NCI-H1930 (cell line): ENCODE measurements at places on chromosomes 16 and 17.

DNA sequence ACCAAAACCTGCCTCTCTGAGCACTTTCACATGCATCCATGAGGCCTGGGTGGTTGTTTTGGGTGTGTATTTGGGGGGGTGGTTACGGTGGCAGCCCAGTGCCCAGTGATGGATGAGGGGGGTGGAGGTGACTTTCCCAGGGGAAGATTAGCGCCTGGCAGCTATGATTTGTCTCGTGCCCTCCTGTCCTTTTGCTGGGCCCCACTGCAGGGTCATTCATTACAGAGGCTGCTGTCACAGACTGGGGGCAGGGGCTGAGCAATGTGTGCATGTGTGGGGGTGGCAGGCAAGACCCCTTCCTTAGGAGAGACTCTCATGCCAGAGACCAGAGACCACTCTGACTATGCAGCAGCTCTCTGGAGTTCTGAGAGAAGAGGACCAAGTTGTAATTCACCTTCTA, 93.7 kb downstream of the MRM1 start:
- no peak for DNase-seq

- DNase-seq, result no peak
These were observed 44.8 kb upstream of the MSI2 start for GRCh38 chr17:57211543-57211942.

GRCh38 chr16:55820615-55821014, 12.3 kb downstream of the CES1 start:
- no peak for DNase-seq

DNA sequence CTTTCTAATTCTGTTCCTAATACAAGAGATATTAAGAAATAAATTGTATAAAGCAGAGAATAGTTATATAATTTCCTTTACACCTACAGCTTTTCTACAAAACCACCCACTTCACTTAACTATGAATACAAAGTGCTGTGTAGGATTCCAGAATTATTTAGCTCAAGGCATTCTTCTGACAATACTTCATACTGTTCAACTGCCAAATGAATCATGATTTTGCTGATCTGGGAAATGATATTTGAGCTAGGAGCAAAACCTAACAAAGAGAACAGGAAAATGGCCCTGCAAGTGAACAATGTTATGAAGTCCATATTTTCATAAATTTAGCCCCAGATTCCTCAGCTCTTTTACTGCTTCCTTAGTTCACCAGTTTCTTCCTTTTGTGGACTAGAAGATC, 12.9 kb downstream of the BBS2 start:
- DNase-seq, result no peak

GRCh38 chr16:78994135-78994745, 606.3 kb downstream of the MAF start:
- no peak for DNase-seq

- DNase-seq, result no peak
These were observed 20.6 kb upstream of the CHMP6 start for GRCh38 chr17:80970762-80971703.

- no peak for DNase-seq
These were observed 27.5 kb downstream of the CEP295NL start for GRCh38 chr17:78875363-78876093.

DNA sequence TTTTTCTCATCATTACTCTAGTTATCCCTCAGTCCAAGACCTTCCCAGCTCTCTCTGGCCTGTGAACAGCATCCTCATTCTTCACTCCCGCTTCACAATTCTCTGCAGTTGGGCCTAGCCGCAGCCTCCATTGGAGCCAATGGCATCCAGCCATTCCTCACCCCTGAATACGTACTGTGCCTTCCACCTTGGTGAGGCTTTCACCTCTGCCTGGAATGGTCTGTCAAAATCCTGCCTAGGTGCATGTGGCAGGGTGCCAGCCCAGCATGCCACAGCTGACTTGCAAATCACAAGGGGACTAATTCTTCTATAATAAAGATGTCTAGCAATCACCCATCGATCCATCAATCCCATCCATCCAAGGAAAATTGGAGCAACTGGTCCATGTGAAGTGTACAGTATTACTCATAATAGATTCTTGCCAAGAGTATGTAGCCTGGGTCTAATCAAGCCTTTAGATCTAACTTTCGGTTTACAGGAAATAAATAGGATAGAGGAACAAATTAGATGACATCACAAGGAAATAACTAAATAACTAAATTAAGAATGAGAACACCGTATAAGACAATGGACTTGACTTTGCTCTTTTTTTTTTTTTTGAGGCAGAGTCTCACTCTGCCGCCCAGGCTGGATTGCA, 5.1 kb upstream of the CX3CL1 start:
- no peak for DNase-seq

- no peak for DNase-seq
These were observed 397.0 kb upstream of the CCL2 start for GRCh38 chr17:33858121-33858520.

DNA sequence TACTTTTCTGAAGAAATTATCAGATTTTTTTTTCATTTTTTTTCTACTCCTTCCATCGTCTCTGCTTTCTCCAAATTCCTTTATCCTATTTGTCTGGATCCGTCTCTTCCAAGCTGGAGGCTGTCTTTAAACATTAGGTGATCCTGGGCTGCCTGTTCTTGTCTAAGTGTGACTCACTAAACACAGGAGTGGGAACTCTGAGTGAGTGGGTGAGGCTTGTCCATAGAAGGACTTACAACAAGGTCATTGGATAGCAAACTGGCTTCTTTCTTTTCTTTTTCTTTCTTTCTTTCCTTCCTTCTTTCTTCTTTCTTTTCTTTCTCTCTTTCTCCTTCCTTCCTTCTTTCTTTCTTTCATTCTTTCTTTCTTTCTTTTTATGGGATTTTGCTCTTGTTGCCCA, 18.2 kb downstream of the ALOX15 start:
- no peak for DNase-seq

DNA sequence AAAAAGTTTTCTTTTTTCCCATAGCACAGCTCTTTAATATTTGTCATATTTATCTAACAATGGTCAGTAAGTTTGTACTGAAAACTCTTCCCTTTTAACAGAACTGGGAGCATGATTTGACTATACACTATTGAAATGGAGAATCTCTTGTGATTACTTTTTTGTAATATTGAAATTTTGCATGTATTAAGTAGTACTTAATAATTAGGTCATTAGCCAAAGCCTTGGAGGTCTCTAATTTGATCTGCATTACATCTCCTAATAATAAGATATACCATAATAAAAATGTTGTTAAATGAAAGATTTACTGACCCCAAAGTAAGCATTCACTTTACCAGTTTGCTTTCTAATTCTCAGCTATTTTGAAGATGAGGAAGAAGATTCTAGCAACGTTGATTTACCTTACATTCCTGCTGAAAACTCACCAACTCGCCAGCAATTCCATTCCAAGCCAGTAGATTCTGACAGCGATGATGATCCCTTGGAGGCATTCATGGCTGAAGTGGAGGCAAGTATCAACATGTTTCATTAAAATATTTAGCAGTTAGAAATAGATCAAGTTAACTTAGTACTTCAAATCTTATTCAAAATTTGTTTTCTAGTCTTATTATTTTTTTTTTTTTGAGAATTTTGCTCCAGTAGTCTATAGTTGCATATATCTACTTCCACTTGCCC, 18.2 kb downstream of the DDX42 start:
- DNase-seq, result no peak

GRCh38 chr17:5513628-5514027, 27.3 kb downstream of the MIS12 start:
- no peak for DNase-seq

DNA sequence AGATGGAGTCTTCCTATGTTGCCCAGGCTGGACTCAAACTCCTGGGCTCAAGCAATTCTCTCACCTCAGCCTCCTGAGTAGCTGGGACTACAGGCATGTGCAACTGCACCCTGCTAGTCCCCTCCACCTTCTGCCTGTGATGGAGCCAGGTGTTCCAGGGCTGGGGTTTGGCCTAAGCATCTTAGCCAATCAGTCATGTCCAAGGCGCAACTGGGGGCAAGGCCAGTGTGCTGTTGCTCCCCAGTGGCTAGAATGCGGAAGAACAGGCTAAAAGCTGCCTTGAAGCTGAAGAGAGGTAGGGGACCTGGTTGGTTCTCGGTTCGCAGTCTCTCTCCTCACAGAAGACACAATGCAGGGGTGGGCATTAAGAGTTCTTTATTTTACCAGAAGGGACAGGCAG, 18.6 kb downstream of the FLOT2 start:
- no peak for DNase-seq

GRCh38 chr16:22685459-22685830, 128.5 kb upstream of the HS3ST2 start:
- no peak for DNase-seq

DNA sequence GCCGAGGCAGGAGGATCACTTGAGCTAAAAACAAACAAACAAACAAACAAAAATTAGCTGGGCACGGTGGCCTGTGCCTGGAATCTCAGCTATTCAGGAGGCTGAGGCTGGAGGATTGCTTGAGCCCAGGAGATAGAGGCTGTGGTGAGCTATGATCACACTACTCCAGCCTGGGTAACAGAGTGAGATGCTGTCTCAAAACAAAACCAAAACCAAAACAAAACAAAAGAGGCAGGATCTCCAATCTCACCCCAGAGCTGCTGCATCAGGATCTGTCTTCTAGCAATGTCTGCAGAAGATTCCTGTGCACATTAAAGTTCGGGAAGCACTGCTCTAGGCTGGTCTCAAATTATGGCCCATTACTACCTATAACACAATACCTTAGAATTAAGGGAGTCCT, 43.1 kb downstream of the MAP2K6 start:
- no peak for DNase-seq

GRCh38 chr17:75683583-75683982, 16.4 kb downstream of the SAP30BP start:
- DNase-seq, result no peak

GRCh38 chr17:81385320-81386111, 9.7 kb upstream of the BAHCC1 start:
- no peak for DNase-seq

DNA sequence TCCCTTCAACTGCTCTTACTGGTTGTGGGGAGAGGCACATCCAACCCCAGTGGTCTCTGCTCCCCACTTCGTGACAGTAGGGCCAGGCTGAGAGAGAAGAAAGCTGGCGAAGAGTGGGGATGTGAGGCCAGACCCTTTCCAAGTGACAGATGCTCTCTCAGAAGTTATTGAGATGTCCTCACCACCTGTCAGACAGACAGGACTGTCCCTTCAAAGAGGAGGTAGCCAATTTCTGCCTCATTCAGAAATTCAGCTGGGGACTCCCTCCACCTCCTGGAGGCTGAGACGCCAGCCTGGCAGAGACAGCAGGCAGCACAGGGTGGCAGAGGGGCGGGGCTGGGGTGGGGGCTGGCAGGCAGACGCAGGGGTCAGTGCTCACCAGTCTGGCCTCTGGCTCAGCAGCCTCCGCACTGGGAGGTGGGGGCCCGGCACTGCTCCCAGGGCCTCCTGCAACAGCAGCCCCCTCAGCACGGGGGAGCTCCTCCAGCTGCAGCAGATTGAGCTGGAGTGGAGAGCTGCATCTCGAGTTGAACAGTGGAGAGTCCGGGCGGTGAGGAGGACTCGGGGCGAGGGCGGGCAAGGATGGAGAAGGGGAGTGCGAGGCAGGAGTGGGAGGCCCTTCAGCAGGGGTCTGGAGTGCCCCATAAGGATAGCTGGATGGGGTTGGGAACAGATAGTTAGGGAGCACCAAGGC, 9.2 kb downstream of the PER1 start:
- DNase-seq, result no peak

GRCh38 chr17:76251478-76252039, 11.3 kb upstream of the RNF157 start:
- no peak for DNase-seq

DNA sequence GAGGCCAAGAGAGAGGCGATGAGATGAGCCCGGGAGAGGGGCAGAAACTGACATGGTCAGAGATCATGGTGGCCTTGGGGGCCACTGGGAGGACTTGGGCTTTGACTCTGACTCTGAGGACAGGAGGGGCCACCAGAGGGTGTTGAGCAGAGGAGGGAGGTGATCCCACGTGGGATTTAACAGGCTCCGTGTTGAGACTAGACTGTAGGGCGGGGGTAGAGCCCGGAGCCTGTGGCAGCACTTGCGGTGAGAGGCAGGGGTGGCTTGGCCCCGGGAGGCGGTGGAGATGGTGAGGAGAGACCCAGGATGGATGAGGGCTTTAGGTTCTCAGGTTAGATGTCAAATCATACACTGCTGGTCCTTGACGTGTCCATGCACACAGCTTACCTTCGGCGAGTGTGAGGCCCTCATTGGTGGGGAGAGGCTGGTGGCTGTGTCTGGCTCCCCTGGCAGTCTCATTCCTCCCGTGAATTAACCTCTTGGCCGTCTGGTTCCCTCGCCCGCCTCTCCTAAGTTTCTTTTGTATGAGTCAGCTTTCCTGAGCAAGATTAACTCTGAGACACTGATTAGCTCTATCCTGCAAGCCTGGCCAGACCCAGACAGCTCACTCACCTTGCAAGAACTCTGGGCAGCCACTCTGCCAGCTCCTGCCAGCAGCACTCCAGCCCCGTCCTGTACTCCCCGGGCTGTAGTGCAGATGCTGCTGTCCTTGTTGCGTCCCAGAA, 39.7 kb downstream of the VPS35L start:
- DNase-seq, result no peak

DNA sequence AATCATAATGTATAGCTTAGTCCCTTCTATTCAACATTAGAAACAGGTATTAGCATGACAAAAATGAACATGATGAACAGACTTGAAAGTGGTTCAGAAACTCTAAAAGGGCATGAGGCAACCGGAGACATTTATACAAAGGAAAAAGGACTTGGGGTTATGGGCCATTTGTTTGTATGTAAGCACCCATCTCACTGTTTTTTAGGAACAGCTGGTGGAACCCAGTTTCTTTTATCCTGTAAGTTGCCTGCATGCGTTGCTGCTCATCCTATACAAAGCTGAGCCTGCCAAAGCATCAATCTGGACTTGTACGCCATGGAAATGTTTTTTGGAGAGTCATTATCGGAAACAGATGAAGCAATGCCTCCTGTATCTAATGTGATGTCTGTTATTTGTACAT, 72.3 kb upstream of the NACA2 start:
- DNase-seq, result no peak

DNA sequence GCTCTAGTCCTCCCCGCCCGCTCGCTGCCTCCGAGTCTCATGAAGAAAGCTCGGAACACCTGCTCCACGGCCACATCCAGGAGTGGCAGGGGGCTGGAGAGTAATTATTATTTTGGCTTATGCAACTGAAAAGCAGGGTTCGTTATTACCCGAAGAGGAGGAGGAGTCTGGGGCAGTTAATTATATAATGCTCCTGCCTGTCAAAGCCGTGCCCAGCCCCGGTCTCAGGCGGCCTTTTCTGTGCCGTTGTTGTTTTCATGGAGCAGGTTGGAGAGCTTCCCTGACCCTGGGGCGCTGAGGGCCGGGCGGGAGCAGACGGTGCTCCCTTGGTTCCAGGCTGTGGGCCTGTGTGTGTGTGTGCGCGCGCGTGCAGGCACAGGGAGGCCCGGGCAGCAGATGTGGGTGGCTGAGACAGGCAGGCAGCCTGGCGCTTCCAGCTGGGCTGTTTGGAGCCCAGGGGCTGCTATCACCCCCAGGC, 2.4 kb downstream of the JPH3 start:
- no peak for DNase-seq
